ENCODE measurements at places on chromosomes 5 and 9.

DNA sequence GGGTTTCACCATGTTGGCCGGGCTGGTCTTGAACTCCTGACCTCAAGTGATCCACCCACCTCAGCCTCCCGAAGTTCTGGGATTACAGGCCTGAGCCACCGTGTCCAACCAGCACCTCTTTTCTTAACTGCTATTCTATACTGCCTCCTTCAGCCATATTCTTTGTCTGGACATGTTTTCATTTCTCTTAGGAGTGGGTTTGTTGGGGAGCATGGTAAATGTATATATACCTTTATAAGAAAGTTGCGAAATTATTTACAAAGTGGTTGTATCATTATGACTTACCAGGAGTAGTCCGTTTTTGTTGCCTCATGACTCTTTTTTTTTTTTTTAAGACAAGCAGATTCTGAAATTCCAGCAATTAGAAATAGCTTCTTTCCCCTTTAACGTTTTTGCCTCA is 38.7 kb downstream of the CDC42SE2 start:
- no peaks in the 10 kb centered on the region for H3K27me3 ChIP-seq
- peaks cover 7% of the 10 kb centered on the region for H3K4me1 ChIP-seq
- DNase-seq: no peak
- H3K4me3 ChIP-seq: no peak overlapping the region
- no peaks in the 10 kb centered on the region for H3K36me3 ChIP-seq

DNA sequence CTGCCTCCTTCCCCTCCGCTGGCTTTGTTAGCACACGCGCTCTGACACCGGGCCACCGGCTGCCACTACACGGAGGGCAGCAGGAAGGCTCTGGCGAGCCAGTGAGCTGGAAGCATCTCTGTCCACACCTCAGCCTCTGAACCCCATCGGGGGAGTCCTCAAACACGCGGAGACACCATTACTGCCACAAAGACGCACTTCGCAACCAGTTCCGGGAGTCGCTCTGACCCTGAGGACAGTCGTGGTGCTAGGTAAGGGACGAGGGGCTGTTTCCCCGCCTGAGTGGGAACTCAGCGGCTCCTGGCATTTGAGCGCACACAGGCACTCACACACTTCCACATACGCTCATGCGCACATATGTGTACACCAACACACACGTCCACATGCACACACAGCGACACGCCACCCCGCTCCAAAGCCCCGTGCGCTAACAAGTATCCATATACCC is 160.0 kb downstream of the C9orf152 start:
- H3K27me3 ChIP-seq: peaks cover 9% of the 10 kb centered on the region
- H3K36me3 ChIP-seq: no peaks in the 10 kb centered on the region
- H3K4me3 ChIP-seq: peak overlapping the region; percentile 64
- no peaks in the 10 kb centered on the region for H3K4me1 ChIP-seq
- DNase-seq: no peak

DNA sequence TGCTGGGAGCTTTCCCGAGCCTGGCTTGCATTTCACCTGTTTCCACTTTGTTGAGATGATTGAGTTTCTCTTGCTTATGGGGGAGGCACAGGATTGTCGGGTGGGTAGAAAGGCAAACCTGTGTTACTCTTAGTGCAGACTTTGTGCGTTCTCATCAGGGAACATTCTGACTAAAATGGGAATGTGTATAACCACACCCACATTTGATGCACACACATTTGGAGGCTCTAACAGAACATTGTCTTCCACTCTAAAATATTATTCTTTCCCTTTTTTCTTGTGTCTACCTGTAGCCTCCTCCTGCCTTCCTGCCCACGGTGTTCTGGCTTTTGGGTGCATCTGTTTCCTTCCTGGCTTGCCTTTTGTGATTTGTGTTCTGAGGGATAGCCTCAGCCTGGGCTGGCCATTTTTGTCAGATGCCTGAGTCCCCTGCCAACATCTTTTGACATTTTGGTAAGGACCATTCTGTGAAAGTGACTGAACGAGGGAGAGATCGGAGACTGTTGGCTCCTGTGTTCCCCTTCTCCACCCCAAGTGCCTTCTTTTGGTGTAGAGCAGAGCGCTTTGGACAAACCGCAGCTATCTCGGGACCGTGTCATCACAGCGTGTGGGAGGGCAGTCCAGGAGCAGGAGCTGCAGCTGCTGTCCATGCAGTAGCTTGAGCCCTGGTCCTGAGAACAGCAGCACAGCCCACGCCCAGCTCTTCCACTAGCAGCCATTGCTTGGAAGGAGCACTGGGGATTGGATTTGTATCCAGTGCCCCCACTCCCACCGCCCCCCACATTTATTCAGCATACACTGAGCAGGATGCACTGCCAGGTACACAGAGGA is 101.4 kb downstream of the ARHGAP26 start:
- no peak overlapping the region for H3K4me3 ChIP-seq
- no peaks in the 10 kb centered on the region for H3K36me3 ChIP-seq
- H3K27me3 ChIP-seq: no peaks in the 10 kb centered on the region
- no peak for DNase-seq

GRCh38 chr5:132458651-132459030 is 31.9 kb downstream of the IRF1 start:
- no peak for DNase-seq
- H3K4me3 ChIP-seq: no peak overlapping the region
- no peaks in the 10 kb centered on the region for H3K27me3 ChIP-seq
- H3K4me1 ChIP-seq: peaks cover 49% of the 10 kb centered on the region
- peak overlapping the region; percentile 59 for H3K27ac ChIP-seq
- no peaks in the 10 kb centered on the region for H3K36me3 ChIP-seq

GRCh38 chr5:171419688-171420430 is 412 bp downstream of the FGF18 start:
- DNase-seq: no peak
- H3K27ac ChIP-seq: no peak overlapping the region
- peaks cover 21% of the 10 kb centered on the region for H3K4me1 ChIP-seq
- H3K36me3 ChIP-seq: no peaks in the 10 kb centered on the region

DNA sequence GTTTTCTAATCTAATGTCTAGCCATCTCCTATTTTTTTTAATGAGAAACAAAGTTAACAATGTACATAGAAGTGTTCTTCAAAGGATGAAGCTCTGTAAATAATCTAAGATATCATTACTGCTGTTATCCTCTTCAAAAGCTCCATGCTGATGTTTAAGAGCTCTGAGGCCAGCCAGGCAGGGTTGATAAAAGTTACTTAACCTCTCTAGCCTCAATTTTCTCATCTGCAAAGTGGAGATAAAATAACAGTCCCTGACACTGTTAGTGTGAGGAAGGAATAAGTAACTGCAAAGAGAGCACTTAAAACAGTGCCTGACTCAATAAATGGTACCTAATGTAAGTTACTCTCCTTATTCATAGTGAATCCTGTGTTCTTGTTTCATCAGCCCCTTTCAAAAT is 60.1 kb downstream of the LHFPL2 start:
- H3K4me3 ChIP-seq: no peak overlapping the region
- H3K27me3 ChIP-seq: no peaks in the 10 kb centered on the region
- no peaks in the 10 kb centered on the region for H3K36me3 ChIP-seq
- DNase-seq: no peak
- peaks cover 36% of the 10 kb centered on the region for H3K4me1 ChIP-seq

GRCh38 chr5:132497488-132497997 is 7.0 kb upstream of the IRF1 start:
- no peak for DNase-seq
- peak overlapping the region; percentile 84 for H3K27ac ChIP-seq
- no peaks in the 10 kb centered on the region for H3K36me3 ChIP-seq

DNA sequence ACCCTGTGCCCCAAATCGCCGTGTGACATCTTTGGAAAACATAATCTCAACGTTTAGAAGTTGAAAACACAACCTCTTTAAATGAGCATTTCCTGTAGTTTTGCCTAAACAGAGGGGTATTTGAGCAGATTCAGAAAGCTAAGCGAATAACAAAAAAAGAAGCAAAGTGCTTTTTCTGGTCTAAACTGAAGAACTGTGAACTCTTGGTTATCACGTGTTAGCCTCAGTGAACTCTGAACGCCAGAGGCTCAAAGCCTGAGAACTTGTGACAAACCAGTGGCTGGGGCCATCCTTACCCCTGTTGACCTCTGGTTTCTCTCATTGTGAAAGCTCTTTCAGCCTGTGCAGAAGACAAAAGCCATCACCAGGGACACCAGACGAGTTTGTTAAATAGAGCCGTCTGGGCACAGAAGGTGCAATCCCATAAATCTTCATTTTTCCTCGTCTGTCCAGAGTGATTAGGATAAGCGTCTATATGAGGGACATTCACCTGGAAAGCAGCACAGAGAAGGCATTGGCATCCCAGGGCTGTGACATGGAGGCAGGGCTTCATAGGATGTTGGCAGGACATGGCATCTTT is 61.4 kb upstream of the ICE1 start:
- no peak overlapping the region for H3K4me3 ChIP-seq
- no peak for DNase-seq
- no peaks in the 10 kb centered on the region for H3K36me3 ChIP-seq
- no peak overlapping the region for H3K27ac ChIP-seq
- H3K4me1 ChIP-seq: no peaks in the 10 kb centered on the region
- no peaks in the 10 kb centered on the region for H3K27me3 ChIP-seq

GRCh38 chr9:93591301-93592007 is 15.1 kb downstream of the PHF2 start:
- no peak overlapping the region for H3K27ac ChIP-seq
- no peaks in the 10 kb centered on the region for H3K27me3 ChIP-seq
- peaks cover 52% of the 10 kb centered on the region for H3K4me1 ChIP-seq
- H3K36me3 ChIP-seq: no peaks in the 10 kb centered on the region
- H3K4me3 ChIP-seq: no peak overlapping the region

DNA sequence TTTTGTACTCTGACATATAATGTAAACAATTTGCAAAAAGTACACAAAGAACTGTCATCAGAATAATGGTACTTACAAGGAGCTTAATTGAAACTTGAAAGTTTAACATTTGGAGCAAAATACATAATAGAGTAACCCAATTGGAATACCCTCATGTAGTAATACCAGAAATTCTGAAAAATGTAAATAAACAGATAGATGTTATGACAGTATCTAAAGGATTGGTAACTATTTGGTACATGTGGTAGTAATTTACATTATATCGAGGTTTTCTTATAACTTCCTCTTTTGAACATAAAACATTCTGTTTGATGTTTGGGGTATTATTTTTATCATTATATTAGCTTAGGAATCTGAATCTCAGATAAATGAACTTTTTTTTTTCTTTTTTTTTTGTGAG is 211.7 kb upstream of the ELL2 start:
- H3K27me3 ChIP-seq: no peaks in the 10 kb centered on the region
- H3K4me3 ChIP-seq: no peak overlapping the region
- DNase-seq: no peak

DNA sequence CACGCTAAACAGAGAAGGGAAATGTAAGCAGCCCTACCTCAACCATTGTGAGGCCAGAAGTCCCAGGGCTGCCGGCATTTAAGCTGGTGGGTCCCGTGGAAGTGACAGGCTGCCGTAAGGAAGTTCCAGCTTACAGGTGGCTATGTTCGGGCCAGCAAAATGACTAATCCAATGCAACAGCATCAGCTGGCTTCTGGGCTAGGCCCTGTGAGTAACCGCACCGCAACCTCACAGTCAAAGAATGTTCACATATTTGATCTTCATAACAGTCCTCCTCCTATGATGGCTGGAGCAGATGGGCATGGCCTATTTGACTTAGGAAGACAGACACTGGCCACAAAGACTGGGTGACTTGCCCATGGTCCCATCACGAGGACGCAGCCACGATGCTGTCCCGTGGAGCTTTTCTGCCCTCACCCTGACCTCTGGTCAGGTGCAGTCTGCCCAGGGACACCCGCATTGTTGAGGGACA is 88.2 kb downstream of the LIFR start:
- H3K4me3 ChIP-seq: peak overlapping the region; percentile 52
- DNase-seq: peak; percentile 92
- H3K36me3 ChIP-seq: no peaks in the 10 kb centered on the region
- H3K4me1 ChIP-seq: peaks cover 73% of the 10 kb centered on the region
- H3K27ac ChIP-seq: peak overlapping the region; percentile 95

DNA sequence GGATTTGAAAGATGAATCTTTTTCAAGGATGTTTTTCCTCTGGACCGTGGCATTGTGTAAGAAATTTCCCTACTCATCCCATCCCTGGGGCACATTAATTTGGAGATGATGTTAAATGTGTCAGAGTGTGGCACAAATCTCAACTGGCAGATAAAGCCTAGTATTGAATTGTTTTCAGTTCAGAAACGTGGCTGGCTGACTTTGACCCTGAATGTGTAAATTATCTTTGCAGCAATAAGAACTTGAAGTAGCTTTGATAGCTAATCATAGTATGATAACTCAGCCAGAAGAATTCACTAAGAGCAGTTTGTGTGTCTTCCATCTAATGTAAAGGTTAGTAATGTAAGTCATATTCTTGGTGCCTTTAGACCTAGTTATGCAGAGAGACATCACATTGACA is 238.4 kb upstream of the DMRT1 start:
- H3K27ac ChIP-seq: no peak overlapping the region
- no peaks in the 10 kb centered on the region for H3K27me3 ChIP-seq
- no peaks in the 10 kb centered on the region for H3K4me1 ChIP-seq

- no peak overlapping the region for H3K4me3 ChIP-seq
- DNase-seq: no peak
- no peak overlapping the region for H3K27ac ChIP-seq
- no peaks in the 10 kb centered on the region for H3K4me1 ChIP-seq
Observed at GRCh38 chr5:126228934-126229333, 194.3 kb upstream of the GRAMD2B start.

- no peaks in the 10 kb centered on the region for H3K27me3 ChIP-seq
- DNase-seq: no peak
- H3K27ac ChIP-seq: no peak overlapping the region
- H3K36me3 ChIP-seq: no peaks in the 10 kb centered on the region
Observed at GRCh38 chr9:27276193-27277030, 20.5 kb downstream of the EQTN start.

- DNase-seq: no peak
- peaks cover 25% of the 10 kb centered on the region for H3K4me1 ChIP-seq
- H3K27me3 ChIP-seq: no peaks in the 10 kb centered on the region
- no peak overlapping the region for H3K27ac ChIP-seq
Observed at GRCh38 chr9:127961613-127962155, 19.1 kb downstream of the EEIG1 start.

DNA sequence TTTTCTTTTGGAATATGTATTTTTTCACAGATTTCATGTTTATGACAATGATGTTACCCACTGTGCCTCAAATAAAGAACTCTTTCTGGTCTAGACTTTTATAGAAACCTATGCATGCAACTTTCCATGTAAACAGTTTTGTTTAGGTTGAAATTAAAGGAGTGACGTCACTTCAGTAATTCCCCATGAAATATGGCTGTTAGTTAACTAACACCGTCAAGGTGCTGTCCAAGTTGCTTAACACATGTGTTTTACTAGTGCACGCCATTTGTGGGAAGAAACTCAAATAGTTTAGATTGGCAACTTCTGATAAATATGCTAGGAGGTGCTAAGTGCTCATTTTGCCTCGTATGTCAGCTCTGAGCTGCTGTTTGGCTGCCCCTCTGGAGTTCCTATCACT is 102.2 kb downstream of the FBN2 start:
- H3K36me3 ChIP-seq: no peaks in the 10 kb centered on the region
- no peaks in the 10 kb centered on the region for H3K27me3 ChIP-seq
- H3K27ac ChIP-seq: no peak overlapping the region
- H3K4me3 ChIP-seq: no peak overlapping the region
